RCC 7860 (cell line): ENCODE measurements at places on chromosomes 3 and 15.

DNA sequence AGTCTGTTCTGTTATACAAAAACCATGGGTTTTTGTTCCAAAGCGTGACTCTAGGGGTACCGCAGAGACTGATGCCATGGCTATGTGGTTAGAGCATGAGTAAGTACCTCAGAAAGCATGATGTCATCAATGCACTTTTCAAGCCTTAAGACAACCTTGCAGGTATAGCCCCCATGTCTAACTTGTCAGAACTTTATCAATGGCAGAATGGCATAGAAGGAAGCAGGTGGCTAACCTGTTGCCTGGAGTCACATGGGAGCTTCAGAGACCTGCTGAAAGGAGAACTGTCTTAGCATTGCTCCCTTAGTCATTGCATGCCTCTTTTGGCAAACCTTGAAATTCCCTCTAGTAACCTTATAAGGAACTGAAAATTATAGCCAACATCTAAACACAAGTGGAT is 52.5 kb downstream of the EOMES start:
- DNase-seq: no peak

- DNase-seq: no peak
These were observed 49.0 kb downstream of the B3GNT5 start for GRCh38 chr3:183301937-183302580.

DNA sequence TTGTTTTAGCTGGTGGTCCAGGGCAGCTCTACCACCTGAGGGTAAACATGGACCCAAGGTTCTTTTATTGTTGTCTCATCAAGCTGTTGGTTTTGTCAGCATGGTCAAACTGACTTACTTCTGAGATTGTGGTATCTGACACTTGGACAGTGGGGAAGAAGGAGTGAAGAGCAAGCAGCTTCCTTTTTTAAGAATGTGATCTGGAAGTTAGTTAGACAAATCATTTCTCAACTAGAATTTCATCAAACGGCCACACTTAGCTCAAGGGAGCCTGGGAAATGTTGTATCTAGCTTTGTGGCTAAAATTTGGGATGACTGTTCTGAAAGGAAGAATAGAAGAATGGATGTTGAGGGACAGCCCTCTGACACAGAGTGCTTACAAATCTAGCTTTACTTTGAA is 215.2 kb downstream of the ZNF621 start:
- DNase-seq: no peak

DNA sequence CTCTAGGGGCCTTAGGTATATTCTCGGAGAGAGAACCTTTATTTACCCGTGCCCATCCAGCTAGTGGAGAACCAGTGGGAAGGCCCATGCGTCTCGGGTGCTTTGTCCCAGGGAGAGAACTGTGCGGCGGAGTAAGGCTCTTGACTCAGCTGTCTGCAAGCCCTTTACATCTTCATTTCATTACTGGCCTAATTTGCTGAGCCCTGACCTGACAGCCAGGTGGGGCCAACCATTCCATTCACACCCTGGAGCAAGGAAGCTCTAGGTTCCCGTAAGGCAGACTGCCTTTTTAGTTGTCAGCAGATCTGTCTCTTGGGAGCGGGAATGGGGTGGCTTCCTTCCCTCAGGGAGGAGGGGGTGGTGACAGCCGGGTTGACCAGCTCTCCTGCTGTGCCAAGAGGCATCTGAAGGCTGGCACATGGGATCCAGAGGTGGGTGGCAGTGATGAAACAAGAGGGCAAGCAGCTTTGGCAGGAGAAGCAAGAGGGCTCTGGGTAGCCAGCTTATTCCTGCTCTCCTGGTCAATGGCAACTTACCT is 36.4 kb downstream of the SV2B start:
- DNase-seq: no peak

- DNase-seq: no peak
These were observed 254.7 kb downstream of the PLOD2 start for GRCh38 chr3:145906301-145906700.

GRCh38 chr3:47340866-47341265 is 40.0 kb upstream of the PTPN23 start:
- no peak for DNase-seq

- peak; percentile 94 for DNase-seq
These were observed 491.9 kb downstream of the NTRK3 start for GRCh38 chr15:87764461-87765240.

GRCh38 chr3:119437691-119438258 is 25.6 kb downstream of the TMEM39A start:
- DNase-seq: no peak

- no peak for DNase-seq
These were observed 15.9 kb downstream of the ZBTB38 start for GRCh38 chr3:141384157-141384556.

GRCh38 chr3:57583544-57583943 is 13.6 kb downstream of the ARF4 start:
- DNase-seq: no peak

- DNase-seq: peak; percentile 32
These were observed at the start of gene TWF2 for GRCh38 chr3:52238761-52239701. TSS of gene TWF2 (minus strand) at chr3:52239158. CDS start at chr3:52239016, 142 bp downstream.

DNA sequence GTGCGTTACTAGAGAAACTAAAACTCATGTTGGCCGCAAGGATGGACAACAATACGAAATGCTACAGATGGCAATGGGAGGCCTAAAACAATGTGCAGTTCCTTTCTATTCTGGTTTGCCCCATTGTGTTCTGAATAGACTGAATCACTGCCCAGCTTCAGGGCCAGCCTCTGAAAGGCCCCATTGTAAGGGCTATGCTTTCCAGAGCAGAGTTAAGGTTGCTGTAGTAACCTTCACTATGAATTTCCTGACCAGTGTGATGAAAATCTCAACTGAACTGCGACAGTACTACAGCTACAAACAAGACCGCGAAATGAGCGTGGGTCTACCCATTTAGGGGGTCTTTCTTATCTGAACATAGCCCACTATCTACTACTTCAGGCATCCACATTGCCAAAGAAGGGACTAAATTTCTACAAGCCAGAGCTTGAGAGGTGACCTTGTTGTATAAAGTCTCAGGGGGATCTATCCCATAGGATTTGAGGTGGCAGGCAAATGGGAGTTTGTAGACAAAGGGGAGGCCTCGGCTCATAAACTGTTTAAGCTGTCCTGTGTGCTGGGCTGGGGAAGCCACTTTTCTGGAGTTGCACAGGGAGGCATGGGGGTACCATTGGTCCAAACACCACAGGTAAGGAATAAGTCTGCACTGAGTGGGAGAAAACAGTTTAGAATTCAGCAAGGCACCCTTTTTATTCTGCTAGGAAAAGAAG is 80.1 kb downstream of the MYO1E start:
- DNase-seq: no peak

DNA sequence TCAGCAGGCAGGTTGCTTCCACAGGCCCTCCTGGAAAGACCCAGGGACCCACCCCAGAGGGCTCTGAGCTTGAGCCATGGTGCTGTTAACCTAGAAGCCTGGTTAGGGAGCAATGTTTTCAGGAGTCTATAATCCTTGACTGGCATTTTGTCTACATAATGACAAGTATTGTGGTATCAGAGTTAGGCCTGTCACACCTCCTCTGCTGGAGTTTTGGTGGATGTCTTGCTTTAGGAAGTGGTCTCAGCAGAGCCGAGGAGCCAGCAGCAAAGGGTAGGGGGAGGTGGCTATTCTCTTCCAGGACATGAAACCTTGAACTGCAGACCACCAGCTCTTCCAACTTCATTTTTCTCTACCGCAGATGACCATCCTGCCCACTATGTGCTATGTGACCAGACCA is 76.1 kb downstream of the CLSTN2 start:
- no peak for DNase-seq

- no peak for DNase-seq
These were observed 1077.5 kb downstream of the TBL1XR1 start for GRCh38 chr3:176119826-176120225.

- DNase-seq: no peak
These were observed 93.5 kb upstream of the ARRDC4 start for GRCh38 chr15:97866959-97867358.

- no peak for DNase-seq
These were observed 152.2 kb downstream of the CHDH start for GRCh38 chr3:53694046-53694445.

DNA sequence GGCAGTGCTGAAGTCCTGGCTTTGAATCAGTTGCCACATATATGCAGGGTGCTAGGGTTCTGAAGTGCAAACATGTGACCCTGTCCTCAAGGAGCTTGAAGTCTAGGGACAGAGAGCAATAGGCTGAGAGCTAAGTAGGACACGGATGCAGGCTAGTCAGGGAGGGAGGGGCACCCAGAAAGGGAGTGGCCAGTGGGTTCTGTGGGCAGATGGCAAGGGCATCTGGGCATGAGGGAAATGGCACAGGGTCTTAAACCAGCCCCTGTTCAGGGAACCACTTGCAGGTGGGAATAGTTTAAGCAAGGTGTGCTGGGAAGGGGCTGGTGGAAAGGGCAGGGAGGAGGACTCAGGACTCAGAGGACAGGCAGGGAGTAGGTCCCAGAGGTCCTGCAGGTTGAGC is 46.4 kb upstream of the EPHB1 start:
- no peak for DNase-seq

GRCh38 chr3:160280836-160281235 is 55.6 kb downstream of the C3orf80 start:
- no peak for DNase-seq

GRCh38 chr3:78937475-78937874 is 830.3 kb downstream of the ROBO1 start:
- DNase-seq: no peak

DNA sequence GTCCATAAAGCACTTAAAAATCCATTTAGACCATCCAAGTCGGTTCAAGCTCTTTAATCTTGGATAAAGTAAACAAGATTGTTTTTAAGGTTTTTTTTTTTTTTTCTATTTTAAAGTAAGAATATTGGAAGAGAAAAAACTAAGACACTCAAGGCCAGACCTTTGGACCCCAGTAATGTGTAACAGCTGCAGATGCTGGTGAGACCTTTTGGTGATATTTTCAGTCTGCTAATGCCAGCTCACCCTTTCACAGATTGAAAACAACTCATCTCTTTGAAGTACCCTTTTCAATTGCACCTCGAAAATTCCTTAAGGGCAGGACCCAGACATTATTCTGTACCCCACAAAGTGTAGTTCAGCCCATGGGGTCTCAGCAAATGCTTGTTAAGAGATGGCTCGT is 260.7 kb upstream of the CTNNB1 start:
- no peak for DNase-seq

DNA sequence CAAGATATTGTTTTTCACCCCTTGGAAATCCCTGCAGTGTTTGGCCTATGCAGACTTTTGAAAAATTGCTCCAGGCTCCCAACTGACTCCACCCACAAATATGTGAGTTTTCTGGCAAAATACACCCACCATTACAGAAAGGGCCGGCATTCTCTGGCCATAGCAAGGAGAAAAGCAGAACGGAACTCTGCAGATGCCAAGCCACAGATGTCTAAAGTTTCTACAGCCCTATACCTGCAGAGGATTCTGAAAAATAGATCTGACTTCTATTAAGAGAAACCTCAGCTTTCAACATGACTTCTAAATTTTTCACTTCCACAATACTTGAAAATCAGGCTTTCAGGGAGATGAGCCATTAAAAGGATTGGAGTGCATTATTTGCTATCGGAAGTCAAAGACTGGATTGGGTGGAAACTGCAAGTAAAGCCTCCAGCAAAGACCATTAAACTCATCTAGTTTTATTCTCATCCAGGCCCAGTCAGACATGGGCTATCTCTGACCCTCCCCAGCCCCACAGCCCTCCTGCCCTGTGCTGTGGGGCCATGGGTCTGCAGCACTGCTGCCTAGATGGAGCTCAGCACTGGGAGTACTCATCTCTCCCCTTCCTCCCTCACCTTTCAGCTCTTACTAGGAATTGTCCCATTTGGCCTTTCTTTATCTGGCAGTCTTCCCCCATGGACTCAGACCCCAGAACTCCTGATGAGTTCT is 243.1 kb upstream of the GOLGA6L4 start:
- no peak for DNase-seq

DNA sequence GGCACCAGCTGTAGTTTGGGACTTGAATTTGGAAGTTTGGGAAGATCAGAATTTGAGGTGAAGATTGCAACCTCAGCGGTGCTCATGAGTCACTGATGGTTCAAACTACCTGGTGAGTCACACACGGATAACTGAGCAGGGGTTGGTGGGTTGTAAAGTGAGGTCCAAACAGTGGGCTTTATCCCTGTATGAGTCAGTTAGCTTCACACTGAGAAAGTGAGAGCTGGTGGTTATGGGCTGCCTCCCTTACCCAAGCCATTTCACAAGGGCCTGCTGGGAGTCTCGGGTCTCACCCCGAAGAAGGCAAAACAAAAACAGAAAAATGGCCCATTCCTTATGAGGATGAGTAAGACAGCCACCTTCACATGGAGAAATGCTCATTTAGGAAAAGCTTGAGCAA is 77.0 kb downstream of the ITGA11 start:
- peak; percentile 89 for DNase-seq

- DNase-seq: no peak
These were observed 317.5 kb upstream of the CNTN6 start for GRCh38 chr3:775178-775880.

DNA sequence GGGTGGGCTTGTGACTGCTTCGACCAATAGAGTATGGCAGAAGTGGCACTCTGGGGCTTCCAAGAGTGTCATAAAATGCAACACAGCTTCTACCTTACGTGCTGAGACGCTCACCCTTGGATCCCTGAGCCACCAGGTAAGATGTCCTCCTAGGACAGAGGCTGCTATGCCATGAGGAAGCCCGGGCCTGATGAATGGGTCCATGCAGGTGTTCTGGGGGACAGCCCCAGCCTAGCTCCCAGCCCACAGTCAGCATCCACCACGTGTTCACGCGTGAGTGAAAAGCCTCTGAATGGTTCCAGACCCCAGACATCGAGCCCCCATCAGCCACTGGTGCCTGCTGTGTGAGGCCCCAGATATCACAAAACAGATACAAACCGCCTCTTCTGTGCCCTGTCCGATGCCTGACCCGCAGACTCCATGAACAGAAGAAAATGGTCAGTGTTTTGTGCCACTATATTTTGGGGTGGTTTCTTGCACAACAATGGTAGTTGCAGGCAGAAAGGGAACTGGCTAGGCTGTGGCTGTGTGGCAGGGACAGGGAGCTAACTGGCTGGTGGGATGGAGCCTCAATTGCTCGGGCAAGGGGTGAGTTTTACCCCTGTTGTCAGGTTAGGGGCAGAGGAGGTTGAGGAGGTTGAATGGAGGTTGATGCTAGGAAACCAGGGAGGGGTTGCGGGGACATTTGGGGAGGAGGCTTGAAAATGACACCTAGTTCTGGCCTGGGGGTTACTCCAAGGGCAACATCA is 92.2 kb downstream of the LINGO1 start:
- no peak for DNase-seq

GRCh38 chr15:98800437-98801233 is 152.3 kb downstream of the IGF1R start:
- peak; percentile 65 for DNase-seq

- peak; percentile 87 for DNase-seq
These were observed 18.1 kb downstream of the CSPG4 start for GRCh38 chr15:75694241-75695182.

- DNase-seq: no peak
These were observed 32.2 kb upstream of the IL20RB start for GRCh38 chr3:136925425-136926190.

GRCh38 chr3:97872525-97873042 is 50.8 kb downstream of the CRYBG3 start:
- DNase-seq: peak; percentile 8

DNA sequence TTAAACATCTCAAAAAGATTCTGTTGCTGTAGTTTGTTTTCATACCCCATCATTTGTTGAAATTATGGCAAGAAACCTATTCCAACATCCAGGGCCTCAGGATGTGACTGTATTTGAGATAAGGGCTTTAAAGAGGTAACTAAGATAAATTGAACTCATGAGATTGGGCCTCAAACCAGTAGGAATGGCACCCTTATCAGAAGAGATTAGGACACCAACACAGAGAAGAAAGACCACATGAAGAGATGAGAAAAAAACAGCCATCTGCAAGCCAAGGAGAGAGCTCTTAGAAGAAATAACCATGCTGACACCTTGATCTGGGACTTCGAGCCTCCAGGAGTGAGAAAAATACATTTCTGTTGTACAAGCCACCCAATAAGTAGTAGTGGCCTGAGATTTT is 157.7 kb downstream of the CGGBP1 start:
- no peak for DNase-seq
